NCI-H187 (cell line): ENCODE measurements at places on chromosomes 7 and 10.
A peak's percentile ranks its signal among the peaks of the same experiment; 100 is the strongest.

DNA sequence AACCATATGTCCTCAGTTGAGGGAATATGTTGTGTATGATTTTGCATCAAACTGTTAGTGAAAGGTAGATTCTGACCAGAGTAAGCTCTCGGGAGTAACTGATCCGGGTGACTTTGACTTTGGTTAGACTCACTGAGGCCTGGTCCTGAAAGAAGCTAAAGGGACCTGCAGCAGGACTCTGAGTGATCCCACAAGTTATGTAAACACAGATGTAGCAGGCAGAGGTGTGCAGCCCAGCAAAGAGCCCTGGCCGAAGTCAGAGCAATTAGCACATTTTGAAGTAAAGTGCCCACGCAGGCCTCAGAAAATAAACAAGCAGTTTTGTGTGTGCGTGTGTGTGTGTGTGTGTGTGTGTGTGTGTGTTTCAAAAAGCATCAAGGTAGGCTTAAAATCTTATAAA is 245.6 kb upstream of the FERD3L start:
- DNase-seq = no peak

- DNase-seq = no peak
These were observed 916 bp upstream of the EEPD1 start for GRCh38 chr7:36151921-36152755.

DNA sequence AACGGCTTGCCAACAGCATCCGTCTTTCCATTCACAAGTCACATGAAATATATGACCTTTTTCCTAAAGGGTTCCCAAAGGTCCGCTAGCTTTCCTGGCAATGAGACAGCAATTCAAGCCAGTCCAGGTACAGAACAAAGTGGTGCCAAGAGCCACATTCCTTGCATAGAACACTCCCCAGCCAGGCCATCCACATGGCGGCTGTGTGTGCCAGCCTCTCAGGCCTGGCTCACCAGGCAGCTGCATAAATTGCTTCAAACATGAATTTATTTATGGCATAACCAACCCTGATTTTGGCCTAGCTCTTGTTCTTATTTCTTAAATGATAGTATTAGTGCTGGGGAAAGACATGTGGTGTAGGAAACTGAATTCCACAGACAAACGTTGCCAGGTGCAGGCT is 63.7 kb upstream of the CREB5 start:
- DNase-seq = no peak

- DNase-seq = no peak
These were observed 4.0 kb upstream of the SVOPL start for GRCh38 chr7:138705167-138705566.

- peak; percentile 89 for DNase-seq
These were observed 17.9 kb upstream of the AGK start for GRCh38 chr7:141533149-141533949.

GRCh38 chr10:110172155-110172554 is 35.2 kb upstream of the MXI1 start:
- no peak for DNase-seq

DNA sequence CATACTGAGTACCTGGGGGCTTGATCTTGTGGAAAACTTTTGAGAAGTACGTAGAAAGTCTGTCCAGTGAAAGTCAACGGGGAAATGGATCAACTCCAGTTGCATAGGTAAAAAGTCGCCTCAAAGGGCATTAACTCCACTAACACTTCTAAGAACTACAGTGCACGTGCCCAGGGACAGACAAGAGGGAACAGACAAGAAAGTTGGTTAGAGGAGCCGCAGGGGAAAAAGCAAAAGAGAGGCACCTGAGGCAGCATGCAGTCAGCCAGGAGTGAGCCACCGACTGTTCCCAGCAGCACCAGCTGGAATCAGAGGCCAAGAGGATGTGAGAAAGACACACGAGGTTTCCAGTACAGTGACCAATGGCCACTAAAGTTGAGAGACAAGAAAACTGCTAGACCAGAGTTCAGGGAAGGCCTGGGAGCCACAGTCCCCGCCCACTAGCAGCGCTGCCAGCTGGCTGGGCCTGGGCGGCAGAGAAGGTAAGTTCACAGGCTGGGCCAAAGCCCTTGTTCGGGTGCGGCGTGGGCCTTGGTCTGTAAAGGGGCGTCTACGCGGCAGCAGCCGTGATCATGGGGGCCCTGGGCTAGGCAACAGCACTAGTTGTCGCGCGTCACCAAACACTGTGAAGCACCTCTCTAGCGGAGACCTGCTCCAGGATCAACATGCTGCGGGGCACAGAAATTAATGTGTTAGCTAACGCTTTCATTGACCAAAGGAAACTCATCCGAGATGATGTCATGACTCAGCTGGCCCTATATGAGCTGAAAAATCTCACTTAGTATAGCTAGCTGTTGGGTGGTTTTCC is 14.0 kb downstream of the ITGB1 start:
- DNase-seq = no peak
